DMS 273 treated with DMSO at 0.1 percent for 48 hours (cell line): ENCODE measurements at places on chromosomes 7 and 10.

DNA sequence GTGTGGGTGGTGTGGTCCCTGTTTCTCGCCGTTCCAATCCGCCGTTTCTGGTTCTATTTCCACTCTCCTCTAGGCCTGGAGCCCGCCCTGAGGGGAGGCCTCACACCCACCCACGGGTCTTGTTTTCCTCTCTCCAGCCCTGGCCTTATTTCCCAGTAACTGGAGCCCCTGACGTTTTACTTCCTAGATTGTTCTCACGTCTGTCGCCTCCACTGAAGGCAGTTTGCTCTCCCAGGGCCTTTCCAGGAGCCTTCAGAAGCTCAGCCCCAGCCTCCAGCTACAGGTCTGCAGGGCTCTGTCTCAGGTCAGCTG is 30.6 kb downstream of the CFAP46 start:
- DNase-seq, result no peak

DNA sequence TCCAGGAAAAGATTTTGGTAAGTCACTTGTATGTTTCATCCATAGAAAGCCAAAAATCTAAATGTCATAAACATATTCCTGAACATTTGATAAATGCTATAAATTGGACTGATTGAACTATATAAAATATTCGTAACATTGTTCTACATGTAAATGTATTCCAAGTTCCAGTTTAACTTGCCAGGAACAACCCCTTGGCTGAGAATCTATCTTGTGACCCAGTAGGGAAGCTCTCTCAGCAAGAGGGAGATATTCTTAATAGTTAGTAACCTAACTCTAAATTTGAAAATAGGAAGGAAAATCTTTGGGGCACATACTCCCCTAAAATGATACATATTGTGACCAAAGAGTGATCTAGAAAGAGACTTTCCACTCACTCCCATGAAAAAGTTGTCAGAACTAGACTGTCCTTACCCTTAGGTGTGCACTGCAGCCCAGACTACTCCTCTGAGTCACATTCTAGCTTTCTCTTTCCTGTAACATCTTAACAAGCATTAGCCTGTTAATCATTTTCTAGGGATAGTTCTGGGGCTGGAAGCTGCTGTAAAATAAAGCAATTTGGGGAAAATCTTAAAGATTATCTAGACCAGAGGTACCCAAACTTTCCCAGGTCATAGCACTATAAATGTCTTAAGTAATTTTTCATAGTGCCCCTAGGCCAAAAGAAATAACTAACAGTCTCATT is 73.7 kb upstream of the SKAP2 start:
- no peak for DNase-seq

DNA sequence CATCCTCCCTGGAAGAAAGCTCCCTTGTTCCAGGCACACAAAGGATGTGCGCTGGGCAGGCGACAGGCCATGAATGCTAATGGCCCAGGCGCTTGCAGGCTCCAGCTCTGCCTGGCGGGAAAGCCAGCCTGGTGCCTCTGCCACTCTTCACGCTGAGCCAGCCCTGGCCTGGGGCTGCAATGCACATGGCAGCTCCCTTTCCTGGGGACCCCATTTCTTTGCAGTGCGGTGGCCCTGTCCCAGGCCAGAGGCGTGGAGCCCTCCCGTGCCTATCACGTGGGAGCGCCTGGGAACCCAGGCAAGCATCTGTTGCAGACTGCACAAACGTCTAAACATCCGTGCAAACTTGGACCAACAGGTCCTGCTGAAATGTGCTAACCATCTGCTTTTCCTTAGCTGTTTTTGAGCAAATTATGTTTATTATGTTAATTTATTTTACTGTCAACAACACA is 152.1 kb upstream of the LYZL2 start:
- DNase-seq, result no peak

DNA sequence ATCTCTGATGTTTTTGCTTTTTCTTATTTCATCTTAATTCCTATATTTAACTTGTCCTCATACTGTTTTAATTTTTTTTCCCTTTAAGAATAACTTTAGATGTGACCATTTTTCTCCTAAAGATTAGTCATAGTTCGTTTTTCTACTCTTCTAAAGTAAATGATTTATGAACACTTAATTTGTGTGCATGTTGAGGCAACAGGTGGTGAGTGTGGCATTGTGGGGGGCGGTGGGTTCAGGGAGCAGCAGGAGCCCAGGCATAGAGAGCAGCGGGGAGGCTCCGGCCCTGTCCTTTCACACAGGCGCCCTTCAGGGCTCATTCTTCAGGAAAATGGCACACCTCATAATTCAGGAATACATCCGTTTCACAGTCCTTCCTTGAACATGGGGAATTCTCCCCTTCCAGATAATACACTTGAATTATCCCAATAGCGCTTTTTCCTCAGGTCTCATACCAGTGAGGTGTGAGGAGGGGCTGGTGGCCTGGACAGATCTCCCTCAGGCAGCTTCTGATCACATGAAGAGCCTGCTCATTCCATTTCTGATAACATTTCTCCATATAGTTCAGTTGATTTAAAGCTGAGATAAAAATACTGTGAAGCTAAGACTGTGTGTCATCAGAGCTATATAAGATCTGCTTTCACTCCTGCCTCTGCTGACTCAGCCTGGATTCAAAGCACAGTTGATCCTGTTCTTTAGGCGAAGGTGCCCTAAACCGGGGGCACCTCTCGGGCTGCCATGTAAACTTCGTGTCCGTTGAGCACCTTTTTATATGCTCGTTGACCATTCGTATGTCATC is 40.2 kb downstream of the CUL1 start:
- no peak for DNase-seq

DNA sequence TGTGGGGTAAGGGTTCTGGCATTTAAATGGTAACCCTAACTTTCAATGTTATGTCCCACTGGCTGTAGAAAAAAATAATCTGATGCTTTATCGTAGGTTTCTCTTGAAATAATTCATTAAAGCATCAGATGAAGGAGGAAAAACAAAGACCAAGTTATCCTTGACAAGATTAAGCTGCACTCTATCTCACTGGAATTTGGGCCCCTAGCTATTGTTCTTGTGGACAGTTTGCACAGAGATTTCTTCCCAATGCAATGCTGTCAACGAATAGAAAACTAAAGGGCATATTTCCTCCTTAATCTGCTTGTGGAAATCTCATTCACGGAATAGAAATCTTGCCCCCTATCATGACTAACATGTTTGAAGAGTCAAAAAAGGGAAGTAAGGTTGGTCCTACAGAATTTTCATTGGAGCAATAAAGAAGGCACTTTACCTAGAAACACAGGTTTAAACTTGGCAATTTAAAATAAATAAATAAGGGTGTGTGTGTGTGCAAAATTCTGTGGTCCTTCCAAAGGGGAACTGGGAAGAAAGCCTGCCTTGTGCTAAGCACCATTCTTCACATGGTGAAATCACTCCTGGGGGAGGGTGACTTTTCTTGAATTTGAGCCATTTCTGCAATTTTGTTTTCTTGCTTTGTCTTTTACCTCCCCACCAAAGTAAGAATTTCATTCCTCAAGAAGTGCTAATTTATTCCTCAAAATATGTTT is 242.8 kb downstream of the GLI3 start:
- no peak for DNase-seq

DNA sequence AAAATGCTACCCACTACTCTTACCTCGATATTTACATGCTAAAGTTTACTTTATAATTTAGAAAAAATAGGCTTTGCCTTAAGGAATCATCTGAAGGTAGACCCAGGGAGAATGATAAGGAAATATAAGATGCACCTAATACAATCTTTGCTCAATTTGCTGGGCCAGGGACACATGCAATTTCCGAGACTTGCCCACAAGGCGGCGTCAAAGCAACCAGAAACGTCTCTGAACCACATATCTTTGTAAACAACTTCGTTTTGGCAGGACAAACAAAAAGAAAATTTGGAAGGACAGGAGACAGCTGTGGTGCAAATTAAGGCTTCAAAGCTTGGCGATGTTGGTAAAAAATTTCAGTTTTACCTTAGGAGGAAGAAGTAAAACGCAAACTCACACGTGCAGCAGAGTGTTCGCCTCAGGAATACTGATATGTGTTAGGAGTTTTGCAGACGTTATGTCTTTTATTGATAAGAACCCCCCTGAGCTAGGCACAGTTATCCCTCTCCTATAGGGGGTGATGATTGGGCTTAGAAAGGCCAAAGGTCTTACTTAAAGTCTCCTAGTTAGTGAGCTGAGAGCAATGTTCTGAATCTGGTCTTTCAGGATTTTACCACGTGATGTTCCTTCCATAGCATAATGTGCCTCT is 134.3 kb downstream of the PRKCQ start:
- DNase-seq, result no peak

DNA sequence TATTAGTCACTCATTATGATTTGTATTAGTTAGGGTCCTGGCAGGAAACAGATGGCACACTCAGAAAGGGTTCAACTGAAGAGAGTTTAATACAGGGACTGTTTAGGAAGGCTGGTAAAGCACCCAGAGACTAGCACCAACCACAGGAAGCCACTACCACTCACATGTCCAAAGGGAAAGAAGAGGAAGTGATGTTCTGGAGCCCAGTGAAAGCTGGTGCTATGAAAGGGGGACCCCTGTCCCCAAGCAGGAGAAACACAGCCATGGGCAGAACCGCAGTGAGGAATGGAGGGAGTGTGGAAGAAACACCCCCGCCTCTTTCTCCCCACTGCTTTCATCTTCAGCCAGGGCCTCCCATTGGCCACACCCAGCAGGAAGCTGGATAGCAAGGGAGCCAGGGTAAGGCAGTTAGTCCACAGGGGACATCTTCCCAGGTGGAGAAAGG is 3.2 kb upstream of the VSIR start:
- DNase-seq, result no peak

GRCh38 chr10:70782086-70782745 is 3.0 kb downstream of the TBATA start:
- no peak for DNase-seq

- no peak for DNase-seq
Measured at GRCh38 chr10:3407208-3407607, 234.6 kb upstream of the PITRM1 start.

DNA sequence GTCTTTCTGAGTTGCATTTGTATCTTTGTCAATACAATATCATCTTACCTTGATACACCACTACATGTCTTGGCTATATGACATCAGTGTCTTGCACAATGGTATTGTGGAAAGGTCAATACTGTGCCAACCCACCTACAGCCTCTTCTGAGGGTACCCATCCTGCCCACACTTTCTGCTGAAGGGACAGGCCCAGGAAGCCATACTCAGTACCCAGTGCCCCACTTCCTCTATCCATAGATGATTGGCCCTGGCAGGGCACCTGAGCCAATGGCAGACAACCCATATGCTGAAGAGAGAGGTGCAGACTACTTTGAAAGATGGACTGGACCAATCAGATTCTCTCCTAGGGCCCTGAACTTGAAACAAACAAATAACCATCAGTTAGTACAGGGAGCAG is 152.0 kb upstream of the ADO start:
- no peak for DNase-seq
